Esophagus squamous epithelium (tissue), 5 donors: ENCODE measurements at places on chromosomes 6 and 20. TPM values are rescaled to one million over a fixed set of nuclear protein-coding genes. Genes with fewer than 3 reads are reported as not detected.

- no peak for DNase-seq
Observed at GRCh38 chr6:44608175-44608574, 220.7 kb downstream of the CDC5L start.

DNA sequence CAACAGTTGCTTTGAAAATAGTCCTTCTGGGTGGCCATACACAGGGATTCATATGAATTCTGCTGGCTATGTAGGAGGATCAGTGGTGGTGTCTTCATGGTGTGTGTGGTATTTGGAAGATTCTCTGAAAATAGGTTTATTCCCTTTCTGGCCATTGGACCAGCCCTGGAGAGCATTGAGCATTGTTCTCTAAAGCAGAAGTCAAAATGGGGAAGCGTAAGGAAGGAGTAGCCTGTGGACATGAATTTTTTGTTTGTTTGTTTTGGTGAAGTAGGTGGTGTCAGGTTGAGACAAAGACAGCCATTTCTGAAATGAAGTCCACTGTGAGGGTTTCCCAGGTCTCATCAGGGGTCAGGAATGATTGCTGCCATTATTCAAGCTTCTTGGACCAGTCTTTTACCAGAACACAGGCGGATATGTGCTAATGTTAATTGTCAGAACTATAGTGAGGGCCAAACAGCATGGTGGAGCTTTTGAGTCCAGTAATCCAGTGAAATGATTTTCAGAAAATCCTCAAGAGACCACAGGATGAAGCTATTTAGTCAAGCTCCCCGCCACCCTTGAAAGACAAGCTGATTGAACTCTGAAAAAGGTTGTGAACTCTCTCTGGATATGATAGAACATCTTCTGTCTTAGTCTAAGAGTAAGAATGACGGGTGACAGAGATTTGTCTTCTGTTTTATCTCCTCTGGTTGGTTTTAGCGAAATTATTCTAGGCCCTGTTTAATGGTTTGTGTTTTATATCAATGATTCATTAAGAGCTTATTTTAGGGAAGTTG, 60.0 kb downstream of the DNAH8 start:
- DNase-seq = no peak

- no peak for DNase-seq
Observed at GRCh38 chr6:39950125-39950720, 16.0 kb upstream of the MOCS1 start.

GRCh38 chr6:32081168-32081990, 27.8 kb downstream of the TNXB start:
- no peak for DNase-seq

GRCh38 chr20:11352041-11352440, 565.7 kb upstream of the BTBD3 start:
- DNase-seq = no peak

DNA sequence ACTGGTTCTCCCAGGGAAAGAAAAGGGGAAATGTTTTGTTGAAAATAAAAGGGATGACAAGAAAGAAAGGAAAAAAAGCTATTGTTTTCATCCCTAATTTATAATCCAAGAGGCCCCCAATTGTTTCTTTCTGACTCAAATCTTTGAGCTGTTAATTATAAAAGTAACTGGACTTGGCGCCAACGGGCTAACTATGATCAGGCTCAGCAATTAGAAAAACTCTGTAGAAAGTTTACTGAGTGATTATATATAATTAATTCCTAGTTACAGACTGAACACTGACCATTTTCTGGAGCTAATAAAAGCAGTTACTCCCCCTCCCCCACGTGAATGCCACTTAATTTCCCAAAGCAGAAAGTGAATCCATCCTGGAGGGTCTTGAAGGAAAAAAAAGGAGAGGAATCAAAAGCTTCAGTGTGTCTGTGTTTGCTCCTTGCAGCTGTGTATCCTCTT, 3.2 kb downstream of the ZMYND8 start:
- no peak for DNase-seq

GRCh38 chr20:32511358-32512046, 73.6 kb downstream of the NOL4L start:
- DNase-seq = no peak

The RIMS4 gene
- total RNA-seq = 0.32 TPM

The RALY gene
- total RNA-seq = 100 TPM

The MUCL3 gene
- total RNA-seq = 8.3 TPM
